G401 (cell line): ENCODE measurements at places on chromosomes 2 and 18.

DNA sequence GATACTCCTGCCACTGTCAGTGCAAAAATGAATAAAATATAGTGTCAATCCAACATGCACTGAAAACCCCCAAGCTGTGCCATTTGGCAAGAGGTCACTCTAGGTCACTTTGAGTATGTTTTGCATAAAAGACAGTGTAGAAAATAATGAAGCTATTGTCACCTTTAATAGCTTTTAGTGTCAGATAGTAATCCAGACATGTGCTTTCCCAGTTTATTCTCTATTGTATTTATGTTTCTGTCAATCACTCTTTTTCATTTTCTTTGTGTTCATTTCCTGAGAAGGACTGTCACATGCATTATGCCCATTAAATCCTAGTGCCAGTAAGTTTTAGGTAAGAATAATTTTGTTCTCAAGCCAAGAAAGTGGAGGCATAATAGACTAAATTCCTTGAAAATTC is 1073.9 kb upstream of the CDH2 start:
- DNase-seq, result no peak

GRCh38 chr2:239186516-239187357 is 214.1 kb downstream of the HDAC4 start:
- DNase-seq, result no peak

- DNase-seq, result peak; percentile 31
Observed at GRCh38 chr2:228681426-228681825, 499.9 kb upstream of the SPHKAP start.

- DNase-seq, result no peak
Observed at GRCh38 chr2:150137338-150138069, 350.0 kb downstream of the RND3 start.

DNA sequence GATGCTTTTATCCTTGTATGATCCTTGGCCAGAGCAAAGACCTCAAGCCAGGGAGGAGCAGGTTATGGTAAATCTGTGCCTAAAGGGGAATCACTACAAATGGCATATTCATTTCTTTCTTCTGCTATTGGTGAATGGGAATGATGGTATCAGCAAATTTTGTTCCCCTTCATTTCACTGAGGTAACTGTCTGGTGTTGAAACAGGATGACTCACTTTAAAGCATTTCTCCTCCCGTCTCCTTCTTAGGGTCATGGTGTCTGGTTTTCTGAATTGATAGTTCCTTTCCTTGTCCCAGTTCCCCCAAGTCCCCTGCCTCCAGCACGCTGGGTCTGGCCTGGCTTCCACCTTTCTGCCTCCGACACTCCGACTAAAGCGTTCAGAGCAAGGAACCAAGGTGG is 109.2 kb downstream of the MREG start:
- DNase-seq, result no peak

GRCh38 chr18:58695772-58696171 is 24.5 kb downstream of the MALT1 start:
- no peak for DNase-seq

DNA sequence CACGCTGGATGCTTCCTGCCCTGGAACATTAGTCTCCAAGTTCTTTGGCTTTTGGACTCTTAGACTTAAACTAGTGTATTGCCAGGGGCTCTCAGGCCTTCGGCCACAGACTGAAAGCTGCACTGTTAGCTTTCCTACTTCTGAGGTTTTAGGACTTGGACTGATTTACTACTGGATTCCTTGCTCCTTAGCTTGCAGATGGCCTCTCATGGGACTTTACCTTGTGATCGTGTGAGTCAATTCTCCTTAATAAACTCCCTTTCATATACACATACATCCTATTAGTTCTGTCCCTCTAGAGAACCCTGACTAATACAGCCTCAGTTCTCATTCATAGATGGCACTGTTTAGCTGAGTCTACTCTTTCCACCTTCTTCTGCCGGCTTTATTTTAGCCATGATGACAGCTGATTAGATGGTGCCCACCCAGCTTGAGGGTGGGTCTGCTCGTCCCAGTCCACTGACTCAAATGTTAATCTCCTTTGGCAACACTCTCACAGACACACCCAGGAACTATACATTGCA is 389.1 kb downstream of the NYAP2 start:
- DNase-seq, result no peak

DNA sequence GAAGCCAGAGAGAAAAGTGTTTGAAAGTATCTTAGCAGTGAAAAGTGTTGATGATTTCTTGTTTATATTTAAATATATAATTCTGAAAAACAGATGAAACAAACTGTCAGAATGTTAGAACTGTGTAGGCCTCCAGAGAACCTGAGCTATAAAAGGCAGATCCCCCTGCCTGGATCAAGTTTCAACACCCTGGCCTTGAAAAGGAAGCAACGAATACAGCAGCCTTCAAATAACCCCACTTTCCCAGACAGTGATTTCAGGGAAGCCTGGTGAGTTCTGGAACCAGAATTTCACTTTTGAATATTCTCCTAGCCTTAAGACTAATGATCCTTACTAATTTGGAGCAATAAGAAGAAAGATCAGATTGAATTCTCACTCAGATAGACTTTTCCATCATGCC is 13.3 kb upstream of the TRIM43 start:
- DNase-seq, result no peak

DNA sequence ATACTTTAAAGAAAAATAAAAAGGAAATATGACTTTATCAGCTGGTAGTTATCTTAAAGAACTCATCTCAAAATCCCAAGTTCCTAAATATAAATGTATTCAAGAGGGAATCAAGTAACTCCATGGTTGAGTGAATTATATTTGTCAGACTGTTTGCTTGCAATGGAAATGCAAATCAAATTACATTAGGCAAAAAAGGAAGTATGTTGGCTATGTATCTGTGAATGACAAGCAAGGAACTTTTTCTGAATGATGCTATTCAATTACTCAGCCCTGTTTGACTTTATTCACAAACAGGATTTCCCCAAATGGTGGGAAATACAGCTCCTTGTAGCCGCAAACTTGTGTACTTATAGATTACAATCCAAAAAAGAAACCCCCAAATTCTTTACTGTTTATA is 309.1 kb downstream of the ARL6IP6 start:
- no peak for DNase-seq

GRCh38 chr2:96584017-96584416 is 47.5 kb downstream of the ARID5A start:
- DNase-seq, result no peak

DNA sequence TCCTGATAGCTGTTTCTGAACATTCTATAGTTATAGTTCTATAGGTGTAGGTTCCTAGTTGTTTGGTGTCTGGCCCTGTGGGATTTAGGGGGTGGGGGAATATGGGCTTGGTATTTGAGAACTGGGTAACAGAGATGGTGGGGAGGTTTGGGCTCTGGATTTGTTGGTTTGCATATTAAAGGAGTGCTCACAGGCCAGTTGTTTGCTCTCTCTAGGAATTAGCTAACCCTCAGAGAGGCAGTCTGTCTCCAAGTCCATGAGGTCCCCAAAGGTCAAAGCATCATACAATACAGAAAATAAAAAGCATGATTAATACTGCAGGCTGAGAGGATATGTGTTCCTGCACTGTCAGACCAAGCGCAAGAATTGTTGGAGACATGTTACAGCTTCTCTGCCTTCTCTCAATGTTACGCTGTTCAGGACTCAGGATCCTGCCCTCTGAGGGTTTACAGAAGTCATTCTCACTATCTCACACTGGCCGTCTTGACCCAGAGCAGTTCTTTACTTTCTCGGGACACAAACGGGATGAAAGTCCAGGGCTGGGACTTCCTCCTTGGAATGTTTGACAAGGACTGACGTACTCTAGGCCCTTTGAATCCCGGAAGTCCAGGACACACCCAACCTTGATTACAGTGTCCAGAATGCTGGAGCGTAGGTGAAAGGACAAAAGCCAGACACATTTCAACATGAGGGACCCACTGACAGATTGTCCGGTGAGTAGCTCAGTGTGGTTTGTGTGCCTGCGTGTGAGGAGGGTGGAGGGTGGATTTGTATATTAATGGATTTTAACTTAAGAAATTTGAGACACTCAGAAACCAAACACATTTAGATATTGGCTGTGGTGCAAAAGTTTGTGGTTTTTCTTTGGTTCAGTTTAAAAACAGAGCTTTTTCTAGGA is at the start of gene NOSTRIN:
NOSTRIN (plus strand) TSS at position 677 of the 898 bp plus-strand sequence; CDS start at position 687, 10 bp downstream.
- no peak for DNase-seq

- no peak for DNase-seq
Observed at GRCh38 chr2:143907801-143908200, 612.1 kb downstream of the ZEB2 start.

DNA sequence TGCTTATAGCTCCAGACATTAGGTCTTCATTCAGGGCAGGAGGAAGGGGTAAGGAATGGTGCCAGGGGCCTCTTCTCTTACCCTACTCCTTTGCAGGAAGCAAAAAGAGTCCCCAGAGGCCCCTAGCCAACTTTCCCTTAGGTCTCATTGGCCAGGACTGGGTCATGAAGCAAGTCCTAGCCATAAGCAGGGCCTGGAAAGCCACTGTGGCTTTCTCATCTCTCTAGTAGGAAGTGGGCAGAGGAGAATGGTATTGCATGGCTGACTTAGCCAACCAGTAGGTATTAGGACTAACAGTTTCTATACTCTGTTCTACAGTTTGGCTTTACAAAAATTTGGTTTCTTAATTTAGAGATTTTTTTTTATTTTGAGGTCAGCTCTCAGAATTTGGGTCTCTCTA is 4.8 kb downstream of the FAM228A start:
- no peak for DNase-seq

DNA sequence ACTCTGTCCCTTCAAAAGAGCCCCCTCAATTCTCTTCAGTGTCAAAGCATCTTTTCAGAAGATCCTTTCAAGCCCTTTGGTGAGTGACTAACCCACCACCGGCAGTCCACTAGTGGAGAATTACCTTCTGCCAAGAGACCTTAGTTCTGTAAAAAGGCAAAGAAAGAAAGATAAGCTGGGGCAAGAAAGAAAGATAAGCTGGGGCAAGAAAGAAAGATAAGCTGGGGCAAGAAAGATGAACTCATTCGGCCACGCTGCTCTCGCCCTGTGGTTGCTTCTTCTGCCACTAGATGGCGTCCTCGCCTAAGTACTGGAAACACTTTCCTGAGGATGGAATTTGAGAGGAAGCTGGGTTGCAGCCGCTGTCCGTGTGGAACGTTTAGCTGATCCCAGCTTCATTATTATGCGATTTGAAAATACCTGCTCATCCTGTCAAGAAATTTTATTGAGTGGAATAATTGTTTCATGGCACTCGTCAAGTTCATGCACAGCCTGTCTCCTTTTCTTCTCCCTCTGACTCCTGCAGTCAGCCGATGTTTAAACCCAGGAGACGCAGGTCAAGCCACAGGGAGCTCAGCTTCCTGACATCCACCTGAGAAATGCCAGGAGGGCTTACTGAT is 17.3 kb upstream of the ANXA4 start:
- peak; percentile 88 for DNase-seq

DNA sequence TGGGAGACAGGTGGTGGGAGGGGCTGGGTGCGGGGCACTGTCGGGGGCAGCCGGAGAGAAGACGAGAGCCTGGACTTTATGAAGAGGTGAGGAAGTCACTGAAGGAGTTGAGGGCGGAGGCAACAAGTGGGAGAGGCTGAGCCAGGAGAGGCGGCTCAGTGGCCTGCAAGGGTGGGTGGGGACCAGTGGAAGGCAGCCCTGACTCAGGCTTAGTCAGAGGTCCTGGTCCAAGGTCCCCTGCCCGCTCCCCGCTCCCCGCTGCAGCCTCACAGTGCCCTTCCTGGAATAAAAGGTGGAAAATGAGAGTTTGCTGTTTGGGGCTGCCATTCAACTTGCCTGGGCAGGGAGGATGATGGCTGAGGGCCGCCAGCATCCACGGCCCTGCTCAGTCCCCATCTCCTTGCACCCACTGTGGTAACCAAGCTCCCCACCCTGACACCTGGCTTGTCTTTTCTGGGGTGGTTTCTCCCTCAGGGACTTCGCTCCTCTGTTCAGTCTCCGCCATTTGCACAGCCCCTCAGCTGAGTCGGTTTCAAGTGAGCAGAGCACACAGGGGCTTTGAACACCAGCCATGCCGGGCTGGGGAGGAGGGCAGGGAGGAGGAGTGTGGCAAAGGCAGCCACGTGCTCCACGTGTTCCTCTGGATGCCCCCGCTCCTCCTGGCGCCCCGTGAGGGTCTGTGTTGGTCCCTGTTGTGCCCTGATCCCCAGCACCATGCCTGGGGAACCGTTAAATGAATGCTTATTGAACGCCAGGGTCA is 13.7 kb upstream of the RALB start:
- no peak for DNase-seq

DNA sequence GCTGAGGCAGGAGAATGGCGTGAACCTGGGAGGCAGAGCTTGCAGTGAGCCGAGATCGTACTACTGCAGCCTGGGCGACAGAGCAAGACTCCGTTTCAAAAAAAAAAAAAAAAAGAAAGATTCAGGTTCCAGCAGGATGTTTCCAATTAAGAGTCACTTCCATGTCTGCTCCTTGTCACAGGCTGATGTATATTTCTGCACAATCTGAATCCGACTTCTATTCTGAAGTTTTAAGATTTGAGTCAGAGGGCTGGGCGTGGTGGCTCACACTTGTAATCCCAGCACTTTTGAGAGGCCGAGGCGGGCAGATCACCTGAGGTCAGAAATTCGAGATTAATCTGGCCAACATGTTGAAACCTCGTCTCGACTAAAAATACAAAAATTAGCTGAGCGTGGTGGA is 24.7 kb downstream of the SNRPD1 start:
- DNase-seq, result no peak

DNA sequence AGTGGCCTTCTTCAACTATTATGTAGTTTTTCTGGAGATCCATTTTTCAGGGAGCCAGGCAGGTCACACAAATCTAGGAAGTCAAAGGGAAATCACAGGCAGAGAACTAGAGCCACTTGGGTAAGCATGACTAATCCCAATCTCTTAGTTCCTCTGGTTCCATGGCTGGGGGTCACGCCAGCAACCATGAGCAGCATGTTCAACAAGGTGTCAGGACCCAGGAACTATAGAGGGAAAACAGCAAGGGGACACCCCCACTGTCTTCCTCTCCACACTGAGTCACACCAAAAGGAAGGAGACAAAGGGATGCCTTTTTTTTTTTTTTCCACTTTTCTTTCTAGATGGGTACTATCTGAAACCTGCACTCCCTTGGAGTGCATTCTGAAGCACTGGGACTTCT is 250.9 kb downstream of the OTX1 start:
- DNase-seq, result no peak

- DNase-seq, result no peak
Observed at GRCh38 chr2:176115883-176116813, at the start of gene HOXD10. Gene HOXD10, plus strand, starts transcription at chr2:176116778. Its CDS starts 56 bp downstream, at chr2:176116834.

DNA sequence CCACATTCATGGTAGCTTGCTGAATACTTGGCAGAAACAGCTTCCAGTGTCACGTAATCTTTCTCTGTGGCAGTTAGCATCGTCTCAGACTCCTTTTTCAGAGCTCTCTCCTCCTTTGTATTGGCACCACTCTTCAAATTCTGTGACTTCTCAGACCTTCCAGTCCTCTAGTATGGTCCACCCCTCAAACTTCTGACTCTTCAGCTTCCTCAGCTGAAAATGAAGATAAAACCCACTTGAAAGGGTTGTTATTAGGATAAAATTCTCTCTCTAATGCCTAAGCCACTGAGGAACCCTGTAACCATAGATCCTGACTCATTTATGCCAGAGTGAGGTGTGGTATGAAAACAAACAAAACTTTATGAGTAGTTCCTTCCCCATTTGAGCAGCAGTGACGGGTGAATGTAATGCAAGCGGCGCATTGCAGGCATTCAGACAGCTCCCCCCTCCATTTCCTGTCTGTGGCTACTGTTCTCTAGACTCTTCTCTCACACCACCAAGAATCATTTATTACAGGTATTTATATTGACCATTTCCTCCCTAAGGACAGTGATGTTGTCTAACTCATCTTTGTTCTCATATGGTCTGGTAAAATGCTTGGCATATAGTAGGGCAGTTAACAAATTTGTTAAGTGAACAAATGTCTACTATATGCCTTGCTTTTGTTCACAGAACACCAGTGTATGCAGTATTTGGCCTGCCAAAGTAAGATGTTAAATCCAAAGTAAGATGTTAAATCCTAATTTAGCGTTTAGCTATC is 35.3 kb downstream of the GALNT1 start:
- DNase-seq, result no peak

- DNase-seq, result no peak
Observed at GRCh38 chr2:168939918-168940317, 38.8 kb downstream of the G6PC2 start.
